ENCODE measurements at places on chromosomes 5 and 9.

DNA sequence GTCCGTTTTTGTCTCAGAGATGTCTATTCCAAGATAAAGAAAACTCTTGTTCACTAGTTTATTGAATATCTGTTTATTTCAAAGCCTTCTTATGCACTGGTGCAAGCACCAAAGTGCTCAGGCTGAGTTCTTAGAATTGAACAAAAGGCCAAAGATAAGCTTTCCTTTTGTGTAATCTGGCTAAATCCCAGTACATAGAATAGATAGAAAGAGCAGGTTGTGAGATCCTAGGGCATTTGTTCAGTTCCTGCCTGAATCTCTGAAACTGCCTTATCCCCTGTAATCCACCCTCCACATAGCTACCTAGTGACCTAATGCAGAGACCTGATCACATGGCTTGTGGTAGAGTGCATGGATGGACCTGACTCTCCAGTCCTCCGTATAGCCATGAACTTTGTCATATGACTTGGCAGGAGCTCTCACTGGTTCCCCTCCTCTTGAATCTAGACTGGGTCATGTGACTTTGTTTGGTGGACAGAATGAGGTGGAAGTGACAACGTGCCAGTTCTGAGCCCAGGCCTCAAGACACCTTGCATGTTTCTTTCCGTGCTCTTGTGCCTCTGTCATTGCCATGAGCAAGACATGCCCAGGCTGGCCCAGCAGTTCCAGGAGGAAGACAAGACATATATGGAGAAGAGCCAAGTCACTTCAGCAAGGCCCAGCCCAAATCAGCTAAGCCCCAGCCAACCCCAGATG lies 139.3 kb upstream of the SHB start:
- peaks cover 10% of the 10 kb centered on the region for H3K27me3 ChIP-seq
- DNase-seq, result no peak
- no peak overlapping the region for H3K4me3 ChIP-seq
- H3K36me3 ChIP-seq, result peaks cover 6% of the 10 kb centered on the region
- peaks cover 28% of the 10 kb centered on the region for H3K4me1 ChIP-seq
- H3K27ac ChIP-seq, result no peak overlapping the region

GRCh38 chr9:121484651-121485446 lies 14.8 kb downstream of the GGTA1 start:
- no peaks in the 10 kb centered on the region for H3K36me3 ChIP-seq
- peaks cover 1% of the 10 kb centered on the region for H3K27me3 ChIP-seq
- no peak overlapping the region for H3K4me3 ChIP-seq
- H3K4me1 ChIP-seq, result peaks cover 34% of the 10 kb centered on the region

DNA sequence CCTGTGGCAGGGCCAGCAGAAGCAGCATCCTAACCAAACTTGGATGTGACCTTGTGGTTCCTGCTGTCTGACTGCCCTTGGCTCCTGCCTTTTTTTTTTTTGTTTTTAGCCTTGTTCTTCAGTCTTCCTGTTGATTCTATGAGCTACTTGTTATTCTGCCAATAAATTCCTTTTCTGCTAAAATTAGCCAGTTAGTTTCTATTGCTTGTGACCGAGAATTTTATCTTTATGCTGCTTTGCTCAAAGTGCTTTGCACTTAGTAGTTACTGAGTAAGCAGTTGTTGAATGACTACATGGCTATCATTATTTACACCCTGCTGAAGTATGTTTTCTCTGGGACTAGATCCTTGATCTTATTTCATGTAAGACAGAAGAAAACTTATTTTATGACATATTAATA lies 20.8 kb upstream of the ATG10 start:
- H3K27me3 ChIP-seq, result peaks cover 7% of the 10 kb centered on the region
- no peaks in the 10 kb centered on the region for H3K36me3 ChIP-seq
- no peak for DNase-seq
- no peak overlapping the region for H3K4me3 ChIP-seq

GRCh38 chr5:97141031-97141430 lies 1.4 kb downstream of the LIX1 start:
- H3K27ac ChIP-seq, result no peak overlapping the region
- no peaks in the 10 kb centered on the region for H3K27me3 ChIP-seq
- peaks cover 2% of the 10 kb centered on the region for H3K4me1 ChIP-seq
- no peaks in the 10 kb centered on the region for H3K36me3 ChIP-seq

DNA sequence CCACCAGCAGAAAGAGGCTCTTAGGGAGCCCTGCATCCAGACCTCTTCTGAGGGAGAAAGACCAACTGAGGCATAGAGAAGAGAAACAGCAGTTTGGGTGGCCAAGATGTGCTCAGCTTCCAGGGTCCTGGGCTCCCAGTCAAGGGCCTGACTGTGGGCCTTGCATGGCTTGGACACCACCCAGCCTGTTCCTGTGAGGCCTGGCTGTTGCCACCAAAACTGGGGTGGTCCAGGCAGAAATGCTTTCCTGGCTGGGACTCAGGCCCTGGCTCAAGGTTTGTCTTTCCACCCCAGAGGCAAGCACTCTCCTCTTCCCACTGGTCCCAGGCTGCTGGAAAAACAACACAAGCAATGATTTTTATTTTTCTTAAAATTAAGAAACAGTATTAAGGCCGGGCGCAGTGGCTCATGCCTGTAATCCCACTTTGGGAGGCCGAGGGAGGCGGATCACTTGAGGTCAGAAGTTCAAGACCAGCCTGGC lies 13.3 kb downstream of the MYOZ3 start:
- no peak overlapping the region for H3K27ac ChIP-seq
- no peak for DNase-seq
- peaks cover 14% of the 10 kb centered on the region for H3K27me3 ChIP-seq
- peaks cover 23% of the 10 kb centered on the region for H3K4me1 ChIP-seq

DNA sequence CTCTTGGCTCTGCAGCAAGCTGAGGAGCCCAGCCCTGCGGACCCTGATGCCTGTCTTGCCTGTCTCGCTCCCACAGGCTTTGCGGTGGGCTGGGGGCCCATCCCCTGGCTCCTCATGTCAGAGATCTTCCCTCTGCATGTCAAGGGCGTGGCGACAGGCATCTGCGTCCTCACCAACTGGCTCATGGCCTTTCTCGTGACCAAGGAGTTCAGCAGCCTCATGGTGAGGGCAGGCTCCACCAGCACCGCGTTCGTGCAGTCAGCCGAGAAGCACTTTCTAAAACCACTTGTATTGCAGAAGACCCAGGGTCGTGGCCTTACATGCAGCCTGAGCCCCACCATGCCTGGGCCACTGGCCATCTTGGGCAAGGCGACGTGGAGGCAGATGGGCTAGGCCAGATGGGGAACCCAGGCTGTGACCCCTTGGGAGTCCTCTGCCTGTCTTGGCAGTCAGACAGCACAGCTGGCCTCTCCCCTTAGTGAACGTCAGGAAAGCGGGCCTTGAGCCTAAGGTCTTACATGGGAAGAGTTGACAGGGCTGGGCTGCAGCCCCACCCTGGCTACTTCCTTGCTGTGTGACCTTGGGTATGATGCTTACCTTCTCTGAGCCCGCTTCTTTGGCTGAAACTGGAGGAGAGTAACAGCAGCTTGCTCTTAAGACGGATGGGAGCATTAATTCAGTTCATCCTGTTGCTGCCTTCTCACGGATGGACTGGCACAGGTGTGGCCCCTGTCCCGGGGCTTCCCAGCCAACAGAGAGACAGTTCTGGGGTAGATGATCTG lies 8.6 kb downstream of the SLC2A8 start:
- H3K36me3 ChIP-seq, result peaks cover 6% of the 10 kb centered on the region
- H3K4me3 ChIP-seq, result no peak overlapping the region
- H3K27me3 ChIP-seq, result peaks cover 2% of the 10 kb centered on the region
- no peak for DNase-seq

DNA sequence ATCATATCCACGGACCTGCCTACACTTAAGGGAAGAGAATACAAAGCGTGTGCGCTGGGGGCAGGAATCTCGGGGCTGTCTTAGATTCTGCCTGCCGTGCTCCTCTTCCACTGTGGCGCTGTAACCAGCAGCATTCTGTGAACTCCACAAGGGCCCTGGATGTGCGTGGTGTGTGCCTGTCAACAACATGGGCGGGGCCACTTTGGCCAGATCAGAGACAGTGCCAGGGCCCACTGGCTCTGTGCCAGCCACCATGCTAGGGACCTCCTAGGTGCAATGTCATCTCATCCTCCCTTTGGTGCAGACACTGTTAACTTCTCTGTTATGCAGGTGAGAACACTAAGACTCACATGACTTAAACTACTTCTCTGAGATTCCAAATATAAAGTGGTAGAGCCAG lies 113.7 kb downstream of the COL23A1 start:
- no peak overlapping the region for H3K27ac ChIP-seq
- H3K27me3 ChIP-seq, result no peaks in the 10 kb centered on the region
- H3K36me3 ChIP-seq, result peaks cover 4% of the 10 kb centered on the region
- H3K4me1 ChIP-seq, result peaks cover 19% of the 10 kb centered on the region

- no peaks in the 10 kb centered on the region for H3K4me1 ChIP-seq
- no peaks in the 10 kb centered on the region for H3K36me3 ChIP-seq
- H3K4me3 ChIP-seq, result no peak overlapping the region
- no peak overlapping the region for H3K27ac ChIP-seq
Observed at GRCh38 chr9:75471549-75472114, 383.3 kb downstream of the OSTF1 start.

- no peak overlapping the region for H3K27ac ChIP-seq
- H3K4me1 ChIP-seq, result no peaks in the 10 kb centered on the region
- no peak overlapping the region for H3K4me3 ChIP-seq
- DNase-seq, result no peak
Observed at GRCh38 chr9:28158451-28158850, 585.2 kb upstream of the C9orf72 start.

DNA sequence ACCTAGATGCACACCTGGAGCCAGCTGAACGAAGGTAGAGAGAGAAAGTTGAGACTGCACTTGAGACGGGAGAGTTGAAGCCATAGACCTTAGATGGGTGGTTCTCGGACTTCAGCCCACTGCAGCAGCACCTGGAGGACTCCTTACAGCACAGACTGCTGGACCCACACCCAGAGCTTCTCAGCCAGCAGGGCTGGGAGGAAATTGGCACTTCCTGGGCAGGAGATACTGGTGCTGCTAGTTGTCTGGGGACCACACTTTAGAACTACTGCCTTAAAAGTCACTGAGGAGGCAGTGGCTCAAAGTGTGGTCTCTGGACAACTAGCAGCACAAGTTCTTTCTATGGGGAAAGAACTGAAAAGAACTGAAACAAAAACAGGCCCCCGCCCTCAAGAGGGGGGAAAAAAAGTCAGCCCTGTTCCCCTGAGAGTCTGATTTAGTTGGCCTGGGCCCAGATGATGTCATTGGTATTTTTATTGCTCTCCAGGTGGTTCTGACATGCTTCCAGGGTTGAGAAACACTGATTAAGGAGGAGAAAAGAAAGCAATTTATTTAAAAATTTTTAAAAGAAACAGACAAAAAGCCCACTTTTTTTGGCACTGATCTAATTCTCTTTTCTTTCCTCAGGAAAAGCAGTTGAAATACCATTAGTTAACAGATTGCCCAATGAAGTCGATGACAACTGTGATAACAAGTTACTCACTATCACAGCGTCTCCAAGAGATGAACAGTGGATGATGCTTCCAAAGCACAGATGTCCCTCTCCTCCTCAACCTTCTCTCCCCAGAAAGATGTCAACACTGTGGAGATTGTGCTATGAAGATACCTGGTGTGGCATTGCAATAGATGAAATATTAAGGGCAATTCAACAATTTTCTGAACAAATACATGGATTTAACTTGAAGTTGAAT lies 73.6 kb upstream of the ADAMTS16 start:
- H3K4me3 ChIP-seq, result no peak overlapping the region
- H3K27ac ChIP-seq, result no peak overlapping the region
- peaks cover 5% of the 10 kb centered on the region for H3K27me3 ChIP-seq

DNA sequence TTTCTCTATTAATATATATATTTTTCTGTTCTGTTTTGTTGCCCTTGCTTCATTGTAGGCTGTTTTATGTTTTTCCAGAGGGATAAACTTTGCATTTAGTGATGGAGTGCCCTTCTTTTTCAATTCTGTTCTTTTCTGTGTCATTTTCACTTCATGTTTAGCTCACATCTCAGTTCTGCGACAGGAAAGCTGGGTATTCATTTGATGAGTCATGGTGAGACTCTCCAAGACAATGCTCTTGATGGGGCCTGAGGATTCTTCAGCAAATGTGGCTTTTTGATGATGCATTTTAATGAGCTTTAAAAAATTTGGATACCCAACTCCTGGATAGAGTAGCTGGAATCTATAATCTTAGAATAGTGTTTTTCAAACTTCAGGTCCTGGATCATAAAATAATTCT lies 56.5 kb upstream of the SPATA31D4 start:
- H3K27ac ChIP-seq, result no peak overlapping the region
- H3K27me3 ChIP-seq, result no peaks in the 10 kb centered on the region
- H3K4me3 ChIP-seq, result no peak overlapping the region
- peaks cover 5% of the 10 kb centered on the region for H3K4me1 ChIP-seq
- no peak for DNase-seq
- no peaks in the 10 kb centered on the region for H3K36me3 ChIP-seq

- peaks cover 4% of the 10 kb centered on the region for H3K4me1 ChIP-seq
- H3K27me3 ChIP-seq, result no peaks in the 10 kb centered on the region
- H3K27ac ChIP-seq, result no peak overlapping the region
Observed at GRCh38 chr5:31235381-31235780, 41.9 kb downstream of the CDH6 start.

DNA sequence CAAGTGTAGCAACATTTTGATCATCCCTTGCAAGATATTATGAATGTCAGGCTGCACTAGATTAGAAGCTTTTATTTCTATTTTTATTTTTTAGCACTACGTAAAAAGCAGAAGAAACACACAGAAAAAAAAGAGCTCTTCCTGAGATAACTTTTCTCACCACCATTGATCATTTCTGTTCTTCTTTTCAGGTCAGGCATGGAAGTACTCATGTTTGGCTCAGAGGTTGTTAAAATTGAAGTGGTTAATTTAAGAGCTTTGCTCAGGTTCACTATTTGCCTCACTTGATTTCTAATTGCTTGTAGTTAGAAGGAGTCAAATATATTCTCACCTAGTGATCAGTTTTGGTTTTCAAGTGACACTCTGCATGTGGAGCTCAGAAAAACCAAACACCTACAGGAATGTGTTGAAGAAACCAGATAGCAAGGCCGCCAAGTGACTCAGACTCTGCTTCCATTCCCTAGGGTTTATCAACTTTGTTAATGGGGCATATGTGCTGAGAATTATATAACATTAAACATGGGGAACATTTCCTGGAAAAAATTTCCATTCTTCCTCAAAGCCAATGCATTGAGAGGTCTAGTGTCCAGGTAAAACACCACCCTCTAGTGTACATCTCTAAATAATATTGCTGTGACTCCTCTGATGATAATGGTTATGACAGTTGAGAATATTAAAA lies 679.8 kb downstream of the CETN3 start:
- H3K27me3 ChIP-seq, result no peaks in the 10 kb centered on the region
- no peaks in the 10 kb centered on the region for H3K36me3 ChIP-seq
- no peak overlapping the region for H3K4me3 ChIP-seq
- H3K4me1 ChIP-seq, result no peaks in the 10 kb centered on the region

Data from endothelial cell (in vitro differentiated cells).